Neural crest cell (in vitro differentiated cells): ENCODE measurements at places on chromosomes 16 and 17. TPM values are rescaled to one million over a fixed set of nuclear protein-coding genes. Genes with fewer than 3 reads are reported as not detected.
A peak's percentile ranks its signal among the peaks of the same experiment; 100 is the strongest.

DNA sequence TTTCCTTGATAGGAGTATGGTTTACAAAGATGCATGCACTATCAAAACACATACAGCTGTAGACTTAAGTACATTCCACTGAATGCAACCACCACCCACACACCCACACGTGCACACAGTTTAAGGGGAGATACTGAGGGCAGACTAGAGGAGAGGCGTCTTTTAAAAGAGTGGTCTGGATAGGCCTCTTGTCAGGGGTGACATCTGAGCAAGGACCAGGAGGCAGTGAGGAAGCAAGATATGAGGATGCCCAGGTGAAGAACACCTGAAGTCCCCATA is 12.6 kb downstream of the MPHOSPH6 start:
- no peak for DNase-seq
- no peak overlapping the region for H3K4me3 ChIP-seq
- peaks cover 10% of the 10 kb centered on the region for H3K4me1 ChIP-seq
- peaks cover 43% of the 10 kb centered on the region for H3K36me3 ChIP-seq
- H3K27me3 ChIP-seq: no peaks in the 10 kb centered on the region

DNA sequence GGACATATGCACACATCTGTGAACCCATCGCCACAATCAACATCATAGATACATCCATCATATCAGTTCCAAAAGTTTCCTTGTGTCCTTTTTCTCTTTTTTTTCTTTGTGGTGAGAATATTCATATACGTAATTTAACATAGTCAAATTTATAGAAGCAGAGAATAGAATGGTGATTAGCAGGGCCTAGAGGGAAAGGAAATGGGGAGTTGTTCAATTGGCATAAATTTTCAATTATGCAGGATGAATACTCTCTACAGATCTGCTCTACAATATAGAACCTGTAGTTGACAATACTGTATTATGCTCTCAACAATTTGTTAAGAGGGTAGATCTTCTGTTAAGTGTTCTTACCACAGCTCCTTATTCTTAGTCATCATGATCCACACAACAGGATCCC is 413.2 kb downstream of the SHISA9 start:
- H3K4me1 ChIP-seq: peaks cover 8% of the 10 kb centered on the region
- peaks cover 5% of the 10 kb centered on the region for H3K27me3 ChIP-seq
- H3K4me3 ChIP-seq: no peak overlapping the region

GRCh38 chr16:81095653-81095952 is 592 bp downstream of the GCSH start:
- H3K27ac ChIP-seq: no peak overlapping the region
- H3K36me3 ChIP-seq: peaks cover 2% of the 10 kb centered on the region
- peaks cover 24% of the 10 kb centered on the region for H3K4me1 ChIP-seq
- peak overlapping the region; percentile 87 for H3K4me3 ChIP-seq
- H3K27me3 ChIP-seq: no peaks in the 10 kb centered on the region

GRCh38 chr17:49402706-49403105 is 12.0 kb downstream of the PHB1 start:
- no peak for DNase-seq
- H3K27ac ChIP-seq: peak overlapping the region; percentile 97
- H3K4me1 ChIP-seq: peaks cover 42% of the 10 kb centered on the region
- H3K36me3 ChIP-seq: peaks cover 13% of the 10 kb centered on the region

- H3K4me1 ChIP-seq: no peaks in the 10 kb centered on the region
- no peak for DNase-seq
- H3K27ac ChIP-seq: no peak overlapping the region
- no peak overlapping the region for H3K4me3 ChIP-seq
Observed at GRCh38 chr16:78415013-78415412, 315.6 kb downstream of the WWOX start.

DNA sequence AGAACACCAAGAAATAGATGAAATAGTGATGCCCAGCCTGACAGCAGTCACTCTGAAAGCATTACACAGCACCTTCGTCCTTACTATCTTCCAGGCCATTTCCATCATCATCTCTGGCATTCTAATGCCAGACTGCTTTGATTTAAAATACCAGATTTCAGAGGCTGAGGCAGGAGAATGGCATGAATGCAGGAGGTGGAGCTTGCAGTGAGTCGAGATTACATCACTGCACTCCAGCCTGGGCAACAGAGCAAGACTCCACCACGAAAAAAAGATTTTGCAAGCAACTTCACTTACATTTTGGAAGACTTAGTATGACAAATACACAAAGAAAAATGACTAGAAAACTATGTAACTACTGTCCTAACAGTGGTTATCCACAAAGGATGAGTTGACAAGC is 244.0 kb downstream of the CPPED1 start:
- no peaks in the 10 kb centered on the region for H3K27me3 ChIP-seq
- H3K27ac ChIP-seq: no peak overlapping the region
- H3K4me3 ChIP-seq: no peak overlapping the region
- no peaks in the 10 kb centered on the region for H3K36me3 ChIP-seq
- H3K4me1 ChIP-seq: peaks cover 6% of the 10 kb centered on the region
- DNase-seq: no peak

GRCh38 chr16:64459821-64460220 is 662.0 kb downstream of the CDH11 start:
- H3K27me3 ChIP-seq: no peaks in the 10 kb centered on the region
- no peak overlapping the region for H3K27ac ChIP-seq
- DNase-seq: no peak
- no peaks in the 10 kb centered on the region for H3K36me3 ChIP-seq

DNA sequence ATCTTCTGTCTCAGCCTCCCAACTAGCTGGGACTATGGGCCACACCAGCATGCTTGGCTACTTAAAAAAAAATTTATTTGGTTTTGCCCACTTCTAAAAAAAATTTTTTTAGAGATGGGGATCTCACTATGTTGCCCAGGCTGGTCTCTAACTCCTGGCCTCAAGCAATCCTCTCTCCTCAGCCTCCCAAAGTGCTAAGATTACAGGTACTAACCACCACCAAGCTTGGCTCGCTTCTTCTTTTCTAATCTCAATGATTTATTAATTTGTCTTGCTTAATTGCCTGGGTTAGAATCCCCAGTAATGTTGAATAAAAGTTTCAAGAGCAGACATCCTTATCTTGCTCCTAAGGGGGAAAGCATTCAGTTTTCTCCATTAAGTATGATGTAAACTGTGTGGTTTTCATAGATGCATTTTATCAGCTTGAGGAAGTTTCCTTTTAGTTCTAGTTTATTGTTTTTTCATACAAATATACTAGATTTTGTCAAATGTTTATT is 65.8 kb upstream of the NACA2 start:
- peaks cover 1% of the 10 kb centered on the region for H3K4me1 ChIP-seq
- H3K27me3 ChIP-seq: no peaks in the 10 kb centered on the region
- no peak overlapping the region for H3K27ac ChIP-seq

DNA sequence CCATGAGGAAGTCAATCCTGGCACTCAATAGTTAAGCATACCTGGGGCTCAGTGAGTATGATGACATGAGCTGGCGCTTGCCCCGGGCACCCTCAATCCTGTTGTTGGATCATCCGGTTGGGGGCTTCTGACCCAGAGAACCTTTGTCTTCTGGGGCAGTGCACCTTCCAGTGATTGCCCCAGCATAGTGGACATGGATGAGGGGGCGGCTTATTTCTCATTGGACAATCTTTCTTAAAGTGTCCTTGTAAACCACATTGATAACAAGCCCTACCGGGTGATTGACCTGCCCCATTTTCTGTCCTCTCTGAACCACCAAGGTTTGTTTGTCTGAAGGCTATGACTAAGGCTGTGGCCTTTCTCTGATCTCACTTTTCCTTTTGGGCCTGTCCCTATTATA is 18.2 kb downstream of the IGSF6 start:
- no peak overlapping the region for H3K4me3 ChIP-seq
- no peak for DNase-seq
- H3K4me1 ChIP-seq: no peaks in the 10 kb centered on the region
- no peak overlapping the region for H3K27ac ChIP-seq
- peaks cover 23% of the 10 kb centered on the region for H3K36me3 ChIP-seq

- no peaks in the 10 kb centered on the region for H3K36me3 ChIP-seq
- no peak overlapping the region for H3K27ac ChIP-seq
- no peak for DNase-seq
- H3K27me3 ChIP-seq: no peaks in the 10 kb centered on the region
- no peaks in the 10 kb centered on the region for H3K4me1 ChIP-seq
Observed at GRCh38 chr17:48841395-48841831, 10.6 kb downstream of the CALCOCO2 start.

DNA sequence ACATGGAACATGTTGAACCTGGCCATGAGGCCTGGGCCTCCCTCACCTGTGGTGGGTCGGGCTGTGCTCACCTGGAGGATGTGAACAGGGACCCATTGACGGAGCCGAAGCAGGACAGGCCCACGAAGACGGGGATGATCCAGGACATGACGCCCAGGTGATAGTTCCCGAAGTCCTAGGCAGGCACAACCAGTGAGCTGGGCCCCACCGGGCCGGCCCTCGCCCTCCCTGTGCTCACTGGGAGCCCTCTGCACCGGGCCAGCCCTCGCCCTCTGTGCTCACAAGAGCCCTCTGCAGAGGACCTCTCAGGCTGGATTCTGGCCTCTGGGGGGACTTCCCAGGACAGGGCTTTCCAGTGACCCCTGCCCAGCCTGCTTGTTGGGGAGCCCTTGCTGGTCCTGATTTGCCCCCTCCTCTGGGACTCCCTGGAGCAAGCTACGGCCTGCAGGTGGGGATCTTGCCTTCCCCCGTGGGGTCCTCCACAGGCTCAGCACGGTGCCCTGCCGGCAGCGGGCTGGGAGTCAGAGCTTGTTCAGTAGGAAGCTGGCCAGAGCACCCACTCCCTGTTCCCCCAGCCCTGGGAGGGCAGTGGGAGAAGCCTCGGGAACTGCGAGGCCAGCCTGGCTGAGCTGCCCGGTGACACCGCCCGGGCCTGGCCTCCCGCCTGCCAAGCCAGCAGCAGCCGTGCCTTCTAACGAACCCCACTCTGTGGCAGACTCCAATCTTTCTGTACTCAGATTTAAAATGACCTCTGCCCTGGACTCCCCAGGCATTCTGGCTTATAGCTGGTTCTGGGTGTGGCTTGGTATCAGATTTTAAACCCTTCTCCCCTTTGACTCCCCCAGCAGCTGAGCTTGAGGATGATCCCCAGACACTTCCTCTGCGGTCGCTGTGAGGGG is 30.4 kb downstream of the SLC7A5 start:
- DNase-seq: no peak
- no peak overlapping the region for H3K4me3 ChIP-seq
- no peak overlapping the region for H3K27ac ChIP-seq
- H3K36me3 ChIP-seq: no peaks in the 10 kb centered on the region
- H3K4me1 ChIP-seq: peaks cover 4% of the 10 kb centered on the region
- no peaks in the 10 kb centered on the region for H3K27me3 ChIP-seq

DNA sequence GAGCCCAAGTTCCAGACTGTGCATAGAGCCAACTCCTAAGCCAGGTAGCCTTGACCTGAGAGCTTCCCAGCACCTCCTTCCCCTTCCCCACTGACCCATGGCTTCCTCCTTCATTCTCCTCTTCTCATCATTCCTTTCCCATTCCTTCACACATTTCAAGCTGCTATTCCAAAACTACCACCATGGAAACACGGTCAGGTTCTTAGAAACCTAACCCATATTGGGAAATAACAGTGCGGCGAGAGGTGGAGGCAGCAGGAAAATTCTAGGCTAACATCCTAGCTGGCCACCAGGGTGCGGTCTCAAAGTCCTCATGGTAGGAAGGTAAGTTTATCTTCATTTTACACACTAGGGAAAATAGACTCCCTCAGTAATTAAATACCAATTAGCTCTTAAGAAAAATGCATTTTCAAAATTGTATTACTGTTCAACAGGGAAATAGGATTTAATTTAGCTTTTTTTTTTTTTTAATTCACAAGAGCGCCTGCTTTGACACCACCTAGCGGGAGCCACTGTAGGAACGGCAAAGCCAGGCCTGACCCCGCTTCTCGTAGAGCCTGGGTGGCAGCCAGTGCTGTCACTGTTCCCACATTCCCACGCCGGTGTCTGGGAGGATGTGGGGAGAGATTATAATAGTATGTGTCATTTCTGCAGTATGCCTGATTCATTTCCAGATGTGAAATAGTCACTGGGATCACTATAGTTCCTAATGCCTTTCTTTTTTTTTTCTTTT is 14.0 kb upstream of the SPHK1 start:
- peaks cover 46% of the 10 kb centered on the region for H3K4me1 ChIP-seq
- H3K36me3 ChIP-seq: no peaks in the 10 kb centered on the region
- no peak overlapping the region for H3K27ac ChIP-seq
- no peak for DNase-seq

DNA sequence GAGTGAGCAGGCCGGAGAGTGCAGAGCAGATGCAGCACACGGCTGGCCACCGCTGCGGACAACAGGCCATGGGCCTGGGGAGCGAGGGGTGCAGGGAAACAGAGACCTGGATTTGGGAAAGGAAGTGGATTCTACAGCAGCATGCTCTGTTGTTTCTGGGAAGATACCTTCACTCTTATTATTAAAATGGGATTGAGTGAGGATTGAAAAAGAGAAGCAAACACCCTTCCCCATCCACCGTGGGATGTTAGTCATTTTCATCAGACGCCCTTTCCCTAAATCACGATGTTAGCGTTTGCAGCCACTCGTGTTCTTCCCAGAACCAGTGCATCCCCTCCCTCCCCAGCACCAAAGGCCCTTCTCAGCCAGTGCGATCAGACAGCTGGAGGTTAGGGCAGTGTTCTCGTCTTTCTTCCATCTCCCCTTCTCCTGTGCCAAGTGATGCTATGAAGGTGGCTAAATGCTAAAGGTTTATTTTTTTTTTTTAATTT is 196.5 kb upstream of the CHMP6 start:
- H3K27ac ChIP-seq: no peak overlapping the region
- DNase-seq: no peak
- no peak overlapping the region for H3K4me3 ChIP-seq
- no peaks in the 10 kb centered on the region for H3K27me3 ChIP-seq
- peaks cover 6% of the 10 kb centered on the region for H3K36me3 ChIP-seq

DNA sequence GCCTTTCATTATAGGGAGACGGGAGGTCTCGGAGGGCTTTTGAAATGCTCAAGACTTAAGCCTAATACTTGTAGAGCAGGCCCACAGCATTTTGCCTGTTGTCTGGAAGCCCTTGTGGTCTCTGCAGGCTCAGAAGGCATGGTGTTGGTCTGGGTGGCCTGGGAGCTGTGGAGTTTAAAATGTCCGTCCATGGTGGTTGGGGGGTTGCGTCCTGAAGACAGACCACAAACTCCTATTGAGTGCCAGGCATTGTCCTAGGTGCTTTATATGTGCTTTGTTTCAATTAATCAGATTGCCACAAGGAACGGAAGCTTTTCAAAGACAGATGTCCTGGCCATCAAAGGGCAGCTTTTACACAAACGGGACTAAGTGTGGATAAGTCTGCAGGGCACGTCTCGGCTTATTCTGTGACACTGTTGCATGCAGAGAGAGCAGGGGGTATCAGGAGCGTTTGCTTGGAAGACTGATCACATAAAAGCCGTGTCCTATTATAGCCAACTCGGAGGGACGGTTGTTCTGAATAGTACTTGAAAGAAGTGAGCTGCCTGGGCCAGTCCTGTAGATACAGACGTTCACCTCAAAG is 7.8 kb downstream of the NTN1 start:
- H3K4me1 ChIP-seq: peaks cover 25% of the 10 kb centered on the region
- DNase-seq: no peak

RCVRN gene
- 0.09 and 0.35 TPM in 2 replicates for total RNA-seq

PRSS33 gene
- 0.23 and 0.39 TPM in 2 replicates for total RNA-seq

CDH8 gene
- total RNA-seq: 6.2 and 7.1 TPM in 2 replicates

NUBP2 gene
- 71.0 and 73.8 TPM in 2 replicates for total RNA-seq

GNGT2 gene
- total RNA-seq: not detected in 2 replicates

TOM1L1 gene
- 27.7 and 27.8 TPM in 2 replicates for total RNA-seq

LASP1 gene
- 87.4 and 94.3 TPM in 2 replicates for total RNA-seq
